ENCODE measurements at places on chromosomes 16 and 17.

- no peak for DNase-seq
Measured at GRCh38 chr17:35073991-35074627, 10.6 kb upstream of the RFFL start.

DNA sequence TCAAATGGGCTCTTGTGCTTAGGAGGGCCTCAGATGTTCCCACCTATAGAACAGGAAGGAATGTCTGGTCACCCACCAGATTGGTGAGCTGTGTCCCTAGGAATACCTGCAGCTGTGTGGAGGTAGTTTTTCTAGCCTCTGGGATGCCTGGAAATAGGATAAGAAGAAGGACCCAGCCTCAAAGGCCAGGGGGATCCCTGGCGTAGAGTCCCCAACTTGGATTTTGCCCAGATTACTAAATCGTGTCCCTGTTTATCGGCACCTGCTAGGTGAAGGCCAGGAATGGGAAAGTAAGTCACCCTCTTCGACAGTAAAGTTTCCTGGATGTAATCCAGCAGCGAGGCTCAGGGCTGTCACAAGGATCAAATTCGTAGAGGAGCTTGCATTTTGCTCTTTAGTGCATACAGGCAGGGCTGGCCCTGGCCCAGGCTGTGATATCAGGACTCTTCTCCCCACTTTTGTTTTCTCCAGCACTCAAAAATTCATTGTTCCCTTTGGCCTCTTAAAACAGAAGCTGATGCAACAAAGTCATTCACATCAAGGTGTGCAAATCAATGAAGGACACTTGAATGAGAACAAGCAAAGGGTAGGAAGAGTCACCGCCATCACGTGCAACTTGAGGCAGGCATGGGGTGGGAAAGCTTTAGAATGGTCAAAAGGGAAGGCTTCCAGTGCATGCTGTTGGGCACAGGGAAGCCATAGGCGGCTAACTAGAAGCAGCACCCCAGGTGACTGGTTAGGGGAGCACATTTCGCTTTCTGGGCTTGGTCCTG lies 7.5 kb downstream of the SLC13A2 start:
- peak; percentile 7 for DNase-seq

- no peak for DNase-seq
Measured at GRCh38 chr17:38674014-38674748, 576 bp downstream of the EPOP start.

DNA sequence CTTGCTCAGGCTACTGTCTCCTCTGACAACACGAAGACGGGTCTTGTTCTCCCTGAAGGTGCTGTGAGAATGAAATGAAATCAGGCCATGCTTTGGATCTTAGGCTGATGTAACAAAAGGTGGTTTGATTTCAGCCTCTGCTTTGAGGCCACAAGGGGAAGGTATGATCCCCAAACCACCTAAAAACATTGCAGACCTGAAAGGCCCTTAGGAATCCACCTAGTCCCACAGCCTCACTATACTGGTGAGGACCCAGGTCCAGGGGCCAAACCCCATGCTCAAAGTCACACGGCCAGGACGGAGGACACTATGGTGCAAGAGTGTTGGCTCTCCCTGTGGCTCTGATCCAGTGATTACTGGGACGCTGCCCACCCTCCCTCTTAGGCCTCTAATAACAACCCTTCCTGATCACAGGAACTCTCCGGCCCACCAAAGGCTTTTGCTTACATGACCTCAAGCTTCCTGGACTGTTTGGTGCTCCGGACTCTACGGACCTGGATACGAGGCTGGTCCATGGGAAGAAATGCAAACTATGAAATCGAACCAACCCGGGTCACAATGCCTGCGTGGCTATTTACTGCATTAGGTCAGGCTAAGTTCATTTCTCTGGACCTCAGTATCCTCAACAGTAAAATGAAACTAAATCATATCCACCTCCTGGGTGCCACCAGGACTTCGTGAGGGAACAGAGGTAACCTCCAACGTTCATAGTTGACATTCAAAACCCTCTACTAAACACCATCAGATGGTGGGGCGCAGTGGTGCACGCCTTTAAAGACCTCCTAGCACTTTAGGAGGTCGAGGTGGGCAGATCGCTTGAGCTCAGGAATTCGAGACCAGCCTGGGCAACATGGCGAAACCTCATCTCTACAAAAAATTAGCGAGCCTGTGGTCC lies 1.5 kb downstream of the TRIM25 start:
- DNase-seq: no peak

- DNase-seq: peak; percentile 12
Measured at GRCh38 chr16:67672306-67672705, 5.7 kb downstream of the C16orf86 start.

- DNase-seq: no peak
Measured at GRCh38 chr17:64728041-64728695, 66.1 kb upstream of the SMURF2 start.

- DNase-seq: no peak
Measured at GRCh38 chr16:75105306-75106061, 11.1 kb downstream of the LDHD start.

DNA sequence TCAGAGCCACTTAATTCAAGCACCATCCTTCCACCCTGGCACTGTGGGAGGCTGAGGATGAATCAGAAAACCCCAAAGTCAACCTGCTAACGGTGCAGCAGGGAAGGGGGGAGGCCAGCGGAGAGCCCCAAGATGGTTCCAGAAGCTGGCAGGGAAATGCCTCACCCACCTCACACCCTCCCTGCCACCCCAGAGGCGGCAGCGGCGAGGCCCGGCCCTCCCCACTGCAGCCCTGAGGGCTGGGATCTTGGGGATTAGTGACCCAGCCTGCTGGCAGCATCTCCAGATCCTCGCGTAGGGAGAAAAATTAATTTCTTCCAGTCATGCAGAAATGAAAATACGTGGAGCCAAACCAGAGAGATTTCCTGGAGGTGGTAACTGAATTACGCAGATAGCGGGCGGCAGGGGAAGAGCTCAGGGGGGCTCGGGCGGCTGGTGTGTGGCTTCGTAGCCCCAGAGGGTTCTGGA lies 38.2 kb downstream of the CBFA2T3 start:
- DNase-seq: no peak
